ENCODE measurements at places on chromosomes 11 and 22. TPM values are rescaled to one million over a fixed set of nuclear protein-coding genes. Genes with fewer than 3 reads are reported as not detected.

DTX4 gene
- polyA plus RNA-seq, result 45.9 TPM

FAM227A gene
- 12.0 TPM for polyA plus RNA-seq

OR2D2 gene
- polyA plus RNA-seq, result not detected

PEX16 gene
- 13.2 TPM for polyA plus RNA-seq

NCF4 gene
- polyA plus RNA-seq, result 2.0 TPM

MS4A4A gene
- polyA plus RNA-seq, result 3.3 TPM

DEPDC7 gene
- 8.6 TPM for polyA plus RNA-seq

PRRG4 gene
- 6.6 TPM for polyA plus RNA-seq

CD3E gene
- 0.22 TPM for polyA plus RNA-seq

KRTAP5-9 gene
- polyA plus RNA-seq, result 1.2 TPM

DNA sequence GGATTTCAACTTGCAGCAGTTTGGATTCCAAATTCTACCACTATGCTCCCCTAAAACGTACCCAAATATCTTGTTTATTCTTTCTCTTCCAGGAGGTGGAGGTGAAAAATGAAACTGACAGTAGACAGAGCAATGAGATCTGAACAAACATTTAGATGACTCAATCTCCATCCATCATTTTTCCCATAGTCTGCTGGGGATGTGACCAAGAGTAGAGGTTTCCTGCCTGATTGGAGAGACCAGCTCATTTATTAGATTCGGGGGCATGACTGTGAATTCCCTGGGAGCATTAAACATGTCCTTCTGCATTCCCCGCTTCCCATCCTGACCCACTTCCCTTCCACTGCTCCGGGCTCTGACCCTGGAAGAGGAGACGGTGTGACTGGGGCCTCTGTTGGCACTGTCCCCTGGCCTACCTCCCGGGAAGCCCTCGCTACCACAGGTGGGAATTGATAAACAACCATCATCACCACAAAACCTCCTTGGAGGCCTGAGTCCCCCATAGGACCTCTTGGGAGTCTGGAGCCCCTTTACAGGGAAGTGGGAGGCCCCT is 20.3 kb downstream of the DKK3 start:
- DNase-seq, result no peak

GRCh38 chr11:119739021-119739703 is 10.2 kb upstream of the NECTIN1 start:
- peak; percentile 88 for DNase-seq

GRCh38 chr11:128165572-128165971 is 421.8 kb downstream of the ETS1 start:
- no peak for DNase-seq

GRCh38 chr11:24155792-24156191 is 341.1 kb upstream of the LUZP2 start:
- DNase-seq, result no peak

DNA sequence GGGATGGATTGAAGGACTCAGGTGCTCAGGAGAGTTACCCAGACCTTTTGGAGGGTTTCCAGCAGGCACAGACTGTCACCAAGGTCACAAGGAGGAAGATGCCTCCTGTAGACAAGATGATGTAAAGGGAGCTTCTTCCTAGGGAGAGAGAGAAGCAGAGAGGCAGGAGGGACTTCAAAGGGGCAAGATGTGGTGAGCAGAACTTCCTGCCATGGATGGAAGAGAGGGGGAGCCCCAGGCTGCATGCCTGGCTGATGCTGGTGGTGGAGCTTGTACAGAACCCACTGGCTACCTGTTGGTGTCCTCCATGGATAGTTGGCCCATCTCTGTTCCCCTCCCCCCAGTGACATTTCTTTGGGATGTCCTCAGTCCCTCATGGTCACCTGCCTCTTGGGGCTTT is 4.2 kb downstream of the HEPN1 start:
- no peak for DNase-seq

- DNase-seq, result no peak
Measured at GRCh38 chr11:30412509-30412908, 89.6 kb downstream of the ARL14EP start.

DNA sequence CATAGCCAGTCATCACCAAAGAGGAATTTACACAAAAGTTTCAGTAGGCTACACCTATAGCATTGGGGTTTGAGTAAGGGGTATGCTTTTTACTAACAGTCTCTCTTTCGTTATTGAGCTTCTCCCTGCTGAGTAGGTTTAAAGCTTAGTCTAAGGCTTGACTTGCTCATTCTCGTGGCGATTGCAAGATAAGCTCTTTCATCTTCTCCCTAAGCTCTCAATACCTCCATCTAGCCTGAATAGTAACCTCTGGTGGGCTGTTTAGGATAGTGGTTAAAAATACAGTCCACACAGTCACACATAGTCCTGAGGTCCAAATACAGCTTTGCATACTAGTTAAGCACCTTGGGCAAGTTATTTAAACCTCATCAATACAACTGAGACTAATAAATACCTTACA is 65.6 kb downstream of the IMMP1L start:
- no peak for DNase-seq

GRCh38 chr22:23036684-23037428 is 33.5 kb upstream of the GNAZ start:
- DNase-seq, result no peak

GRCh38 chr22:42907404-42908373 is 50.6 kb upstream of the ARFGAP3 start:
- DNase-seq, result no peak

- no peak for DNase-seq
Measured at GRCh38 chr11:6670202-6670830, 12.8 kb downstream of the MRPL17 start.

- no peak for DNase-seq
Measured at GRCh38 chr11:96481204-96481603, 91.4 kb downstream of the JRKL start.

GRCh38 chr11:17760102-17761029 is 25.8 kb downstream of the KCNC1 start:
- DNase-seq, result no peak

DNA sequence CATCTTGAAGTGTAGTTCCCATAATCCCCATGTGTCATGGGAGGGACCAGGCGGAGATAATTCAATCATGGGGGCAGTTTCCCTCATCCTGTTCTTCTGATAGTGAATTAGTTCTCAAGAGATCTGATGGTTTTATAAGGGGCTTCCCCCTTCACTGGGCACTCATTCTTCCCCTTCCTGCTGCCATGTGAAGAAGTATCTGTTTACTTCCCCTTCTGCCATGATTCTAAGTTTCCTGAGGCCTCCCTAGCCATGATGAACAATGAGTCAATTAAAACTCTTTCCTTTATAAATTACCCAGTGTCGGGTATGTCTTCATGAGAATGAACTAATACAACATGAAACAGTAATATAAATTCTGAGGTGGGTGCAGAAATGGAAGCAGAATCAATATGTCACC is 12.1 kb upstream of the SPTBN2 start:
- no peak for DNase-seq

DNA sequence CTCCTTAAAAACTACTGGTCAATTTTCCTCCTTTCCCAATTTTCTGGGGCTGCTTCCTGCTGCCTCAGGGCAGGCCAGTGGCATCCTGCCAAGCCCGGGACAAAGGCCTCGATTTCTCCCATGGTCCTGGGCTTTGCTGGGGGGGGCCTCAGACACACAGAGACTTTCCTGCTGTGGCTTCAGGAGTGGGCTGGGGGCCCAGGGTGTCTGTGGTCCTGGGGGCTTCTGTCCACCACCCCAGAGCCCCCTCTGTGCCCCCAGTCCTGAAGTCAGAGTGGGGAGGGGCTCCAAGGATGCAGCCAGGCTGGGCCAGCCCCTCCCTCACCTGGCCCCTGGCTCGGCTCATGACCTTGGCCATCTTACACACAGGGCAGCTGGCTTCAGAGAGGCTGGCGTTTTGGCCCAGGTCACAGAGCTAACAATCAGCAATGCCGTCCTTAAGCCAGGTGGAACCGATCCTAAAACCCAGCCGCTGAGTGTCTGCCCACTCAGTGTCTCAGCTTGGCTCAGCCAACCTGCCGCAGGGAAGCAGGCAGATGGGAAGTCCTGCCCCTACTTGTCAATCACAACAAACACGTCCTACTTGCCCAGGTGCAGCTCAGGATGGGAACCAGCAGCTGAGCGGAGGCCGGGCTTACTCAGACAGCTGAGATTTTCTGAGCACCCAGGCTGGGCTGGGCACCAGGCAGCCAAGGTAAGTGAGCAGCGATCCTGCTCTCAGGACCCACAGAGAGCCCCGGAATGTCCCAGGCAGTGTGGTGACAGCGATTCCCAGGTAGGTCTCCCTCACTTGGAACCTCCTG is 34.6 kb downstream of the OSBPL5 start:
- no peak for DNase-seq

- DNase-seq, result no peak
Measured at GRCh38 chr11:127627629-127628457, 627.3 kb upstream of the KIRREL3 start.

GRCh38 chr11:205221-206001 is 1.8 kb downstream of the BET1L start:
- DNase-seq, result no peak

DNA sequence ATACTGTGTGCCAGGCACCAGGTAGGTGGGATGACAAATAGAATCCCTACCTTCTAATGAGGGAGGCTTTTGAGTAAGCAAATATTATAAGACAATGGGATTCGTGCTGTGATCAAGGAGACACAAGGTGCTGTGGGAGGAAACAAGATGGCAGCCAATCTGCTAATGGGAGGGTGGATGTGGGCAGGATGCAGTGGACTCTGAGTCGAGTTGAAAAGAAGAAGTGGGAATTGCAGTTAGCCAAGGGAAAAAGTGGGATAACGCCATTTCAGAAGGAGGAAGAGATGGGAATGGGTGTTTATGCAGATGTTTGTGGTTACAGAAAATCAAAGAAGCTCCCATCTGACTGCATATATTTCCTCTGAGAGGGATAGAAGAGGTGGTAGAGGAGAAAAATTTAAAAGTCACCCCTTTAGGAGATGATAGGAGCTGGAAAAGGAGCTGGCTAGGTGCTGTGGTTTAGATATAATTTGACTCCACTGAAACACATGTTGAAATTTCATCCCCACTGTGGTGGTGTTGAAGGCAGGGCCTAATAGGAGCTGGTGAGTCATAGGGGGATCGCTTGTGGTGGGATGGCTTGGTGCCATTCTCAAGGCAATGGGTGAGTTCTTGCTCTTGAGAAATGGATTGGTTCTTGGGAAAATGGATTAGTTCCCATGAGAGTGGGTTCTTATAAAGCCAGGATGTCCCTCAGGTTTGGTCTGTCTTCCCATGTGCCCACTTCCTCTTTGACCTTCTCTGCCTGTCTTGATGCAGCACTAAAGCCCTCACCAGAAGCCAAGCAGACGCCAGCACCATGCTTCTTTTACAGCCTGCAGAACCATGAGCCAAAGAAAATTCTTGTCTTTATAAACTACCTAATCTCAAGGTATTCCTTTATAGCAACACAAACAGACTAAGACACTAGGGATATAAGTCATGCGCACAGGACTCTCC is 30.0 kb upstream of the POU2AF1 start:
- DNase-seq, result no peak

- no peak for DNase-seq
Measured at GRCh38 chr11:60987577-60988277, 16.2 kb downstream of the CD6 start.

GRCh38 chr11:76459299-76459698 is 14.5 kb downstream of the EMSY start:
- DNase-seq, result no peak

DNA sequence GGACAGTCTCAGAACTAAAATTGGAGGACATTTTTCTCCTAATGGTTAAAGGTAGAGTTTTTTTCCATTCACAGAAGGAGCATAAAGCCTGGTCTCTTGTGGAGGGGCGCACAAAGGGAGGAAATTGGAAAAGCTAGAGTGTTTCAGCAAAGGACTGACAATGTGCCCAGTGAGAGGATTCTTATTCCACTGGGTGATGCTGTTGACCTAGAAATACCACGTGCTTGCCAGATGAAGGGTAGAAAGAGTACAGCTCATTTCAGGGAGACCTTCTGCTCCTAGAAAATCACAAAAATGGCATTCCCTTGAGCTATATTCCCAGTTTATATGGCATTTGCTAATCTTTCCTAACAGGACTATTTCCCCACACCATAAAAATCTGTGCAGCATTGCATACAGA is 21.1 kb downstream of the MS4A6E start:
- DNase-seq, result no peak

GRCh38 chr11:21137803-21138202 is 468.4 kb downstream of the NELL1 start:
- no peak for DNase-seq

- DNase-seq, result no peak
Measured at GRCh38 chr11:33321422-33321821, 64.2 kb downstream of the HIPK3 start.

DNA sequence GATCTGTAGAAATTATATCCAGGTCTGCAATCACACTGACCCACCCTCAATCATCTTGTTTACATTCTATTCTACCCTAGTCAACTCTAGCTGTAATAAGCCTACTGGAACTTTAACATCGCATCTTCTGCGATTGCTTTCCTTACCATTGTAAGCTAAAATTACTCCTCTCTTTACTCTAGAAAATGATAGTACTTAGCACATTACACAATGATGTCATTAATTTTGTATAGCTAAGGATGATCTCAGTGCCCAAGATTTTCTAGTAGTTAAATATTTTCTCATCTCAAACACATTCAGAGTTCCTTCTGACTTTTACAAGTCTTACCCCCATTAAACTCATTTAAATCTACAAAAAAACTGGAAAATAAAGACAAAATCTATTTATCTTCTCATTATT is 39.6 kb upstream of the CTSC start:
- DNase-seq, result no peak

- no peak for DNase-seq
Measured at GRCh38 chr11:83150450-83150849, 6.5 kb upstream of the PCF11 start.

DNA sequence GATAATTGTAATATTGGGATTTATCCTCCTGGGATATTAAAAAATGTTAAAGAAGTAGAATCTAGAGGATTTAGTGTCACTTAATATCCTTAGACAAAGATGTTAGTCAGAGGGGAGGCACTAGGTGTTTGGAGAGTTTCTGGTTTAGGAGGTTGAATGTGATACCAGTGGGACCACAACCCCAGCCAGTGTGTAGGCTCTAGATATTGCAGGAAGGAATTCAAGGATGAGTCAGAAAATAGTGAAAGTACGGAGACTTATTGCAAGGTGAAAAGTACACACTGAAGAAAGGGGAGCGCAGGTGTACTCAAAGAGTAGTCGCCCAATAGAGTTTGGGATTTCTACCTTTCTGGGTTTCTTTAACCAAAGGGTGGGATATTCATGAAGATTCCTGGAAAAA is 5.7 kb upstream of the TMEM41B start:
- DNase-seq, result no peak

- DNase-seq, result no peak
Measured at GRCh38 chr22:32804531-32805360, 3.2 kb downstream of the TIMP3 start.

DNA sequence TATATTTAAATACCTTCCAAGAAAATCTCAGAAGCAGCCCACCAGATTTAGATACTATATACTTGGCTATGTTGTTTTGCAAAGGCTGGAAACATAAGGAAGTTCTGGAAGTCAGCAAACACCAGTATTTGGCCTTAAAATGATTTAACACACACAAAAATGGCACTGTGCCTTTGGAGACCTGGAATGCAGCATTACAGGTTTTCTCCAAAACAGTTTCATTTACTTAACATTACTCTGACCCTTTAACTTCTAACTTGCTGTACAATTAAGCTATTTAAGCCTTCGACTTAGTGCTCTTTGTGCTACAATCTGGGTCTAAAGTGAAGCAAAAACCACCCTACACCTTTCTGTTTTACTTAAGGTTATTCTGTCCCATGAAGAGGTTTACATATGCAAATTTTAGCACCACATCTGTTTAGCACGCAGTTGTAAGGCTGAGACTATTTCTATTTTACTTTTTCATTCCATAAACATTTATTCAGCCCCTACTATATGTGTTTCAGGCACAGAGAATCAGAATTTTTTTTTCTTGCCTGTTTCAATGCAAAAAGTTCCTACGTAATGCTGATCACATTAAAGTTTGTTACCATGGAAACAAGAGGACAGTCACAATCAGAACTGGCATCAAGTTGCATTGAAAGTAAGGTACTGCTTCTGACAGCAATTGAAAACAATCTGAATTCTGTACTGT is 70.3 kb downstream of the MAML2 start:
- peak; percentile 78 for DNase-seq
